ENCODE measurements at places on chromosomes 7 and 10. TPM values are rescaled to one million over a fixed set of nuclear protein-coding genes. Genes with fewer than 3 reads are reported as not detected.

FAM13C gene
- total RNA-seq, result not detected

NUTM2E gene
- 1.6 TPM for total RNA-seq

DNA sequence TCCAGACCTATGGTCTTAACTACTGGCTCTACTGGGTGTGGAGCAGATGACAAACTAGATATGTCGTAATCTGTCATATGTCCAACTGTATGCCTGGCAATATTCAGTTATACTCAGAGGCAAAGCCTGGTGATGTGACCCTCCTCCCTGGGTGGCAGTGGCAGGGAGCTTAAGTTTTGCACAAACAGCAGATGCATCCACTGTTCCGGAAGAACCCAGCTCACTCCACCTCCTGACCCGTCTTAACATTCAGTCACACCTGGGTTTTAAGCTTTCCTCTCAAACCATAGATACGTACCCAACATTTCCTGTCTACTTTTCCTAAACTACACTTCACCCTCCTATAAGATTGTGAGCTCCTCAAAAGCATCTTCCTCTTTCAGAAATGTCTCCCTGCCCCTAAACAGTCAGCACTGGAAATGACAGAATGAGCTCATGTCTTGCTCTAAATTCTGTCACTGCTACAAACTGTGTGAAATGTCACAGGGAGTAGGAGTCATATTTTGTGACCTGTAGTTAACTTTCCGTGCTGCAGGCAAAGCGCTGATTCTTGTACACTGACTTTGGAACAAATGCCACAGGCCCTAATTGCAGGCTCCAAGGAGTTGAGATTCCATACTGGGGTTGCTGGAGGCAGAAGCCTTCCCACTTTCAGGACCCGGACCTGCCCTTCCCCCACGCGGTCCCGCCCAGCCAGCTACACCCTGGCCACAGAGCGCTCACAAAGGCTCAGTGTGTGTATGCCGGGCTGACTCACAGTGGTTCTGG lies 23.9 kb downstream of the SCD start:
- peak; percentile 69 for DNase-seq

DNA sequence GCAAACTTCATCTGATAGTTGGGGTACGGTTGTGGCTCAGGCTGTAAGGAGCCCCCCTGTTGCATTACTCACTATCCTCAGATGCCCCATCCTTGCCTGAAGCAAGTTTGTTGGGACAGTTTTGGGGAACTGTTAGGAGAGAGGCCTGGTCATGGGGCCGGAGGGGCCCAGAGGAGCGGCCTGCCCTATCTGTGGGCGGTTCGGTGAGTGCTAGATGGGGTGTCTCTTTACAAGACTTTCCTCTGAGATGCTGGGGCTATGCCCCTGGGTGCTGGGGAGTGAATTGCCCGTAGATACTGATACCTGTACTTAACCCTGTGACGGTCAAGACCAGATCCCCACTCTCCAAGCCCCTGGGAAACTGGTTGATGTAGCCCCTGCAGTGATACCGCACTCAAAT lies 12.4 kb downstream of the CUX1 start:
- DNase-seq, result no peak

VWDE gene
- total RNA-seq, result 1.5 TPM

- no peak for DNase-seq
Observed at GRCh38 chr10:51371743-51372142, 297.5 kb downstream of the PRKG1 start.

- DNase-seq, result no peak
Observed at GRCh38 chr10:7264313-7264756, 146.5 kb downstream of the SFMBT2 start.

DNA sequence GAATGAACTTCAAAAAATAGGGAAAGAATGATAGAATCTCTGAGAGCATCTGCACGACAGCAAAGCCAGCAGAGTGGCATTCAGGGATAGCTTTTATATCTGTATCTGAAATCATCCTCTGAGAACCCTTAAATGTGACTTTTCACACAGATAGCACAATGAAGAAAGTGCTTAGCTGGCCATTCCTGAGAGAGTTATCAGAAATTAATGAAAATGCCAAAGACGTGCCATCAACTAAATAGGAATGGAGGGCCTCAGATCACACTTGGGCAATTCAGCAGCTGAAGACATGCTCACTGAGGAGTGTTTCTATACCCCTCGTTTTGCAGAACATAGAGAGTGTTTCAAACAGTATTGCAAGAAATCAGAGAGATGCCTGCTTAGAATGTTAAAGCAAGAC lies 51.6 kb downstream of the AKR1B1 start:
- DNase-seq, result no peak

DGKB gene
- total RNA-seq, result not detected

DNA sequence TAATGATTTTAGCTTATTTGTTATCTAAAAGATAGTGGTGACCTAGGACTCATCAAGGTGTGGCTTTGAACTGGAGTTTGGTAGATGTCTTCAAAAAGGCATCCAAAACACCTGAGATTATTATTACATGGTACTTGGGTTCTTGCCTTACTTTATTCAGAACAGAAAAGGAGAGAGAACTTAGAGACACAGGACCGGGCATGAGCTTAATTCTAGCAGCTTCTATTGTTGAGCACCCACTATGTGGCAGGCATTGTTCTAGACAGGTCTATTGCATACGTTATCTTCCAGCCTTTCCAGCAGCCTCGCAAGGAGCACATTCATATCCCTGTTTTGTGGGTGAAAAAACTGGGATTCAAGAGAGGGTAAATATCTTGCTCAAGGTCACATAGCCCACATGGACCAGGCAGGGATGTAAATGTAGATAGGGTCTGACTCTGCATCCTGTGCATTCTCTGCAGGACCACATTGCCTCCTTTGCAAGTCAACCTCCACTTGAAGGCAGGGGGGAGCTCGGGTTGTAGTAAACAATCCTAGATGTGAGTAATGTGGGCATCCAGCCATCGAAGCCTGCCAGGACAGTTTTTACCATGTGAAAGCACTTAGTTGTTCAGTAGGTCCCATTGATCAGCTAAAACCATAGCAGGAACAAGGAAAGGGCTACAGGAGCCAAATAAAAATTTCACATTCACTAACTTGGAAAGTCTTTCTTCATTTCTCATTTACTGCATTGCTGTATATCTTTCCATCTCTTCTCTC lies 551.4 kb downstream of the LRMDA start:
- no peak for DNase-seq

DNA sequence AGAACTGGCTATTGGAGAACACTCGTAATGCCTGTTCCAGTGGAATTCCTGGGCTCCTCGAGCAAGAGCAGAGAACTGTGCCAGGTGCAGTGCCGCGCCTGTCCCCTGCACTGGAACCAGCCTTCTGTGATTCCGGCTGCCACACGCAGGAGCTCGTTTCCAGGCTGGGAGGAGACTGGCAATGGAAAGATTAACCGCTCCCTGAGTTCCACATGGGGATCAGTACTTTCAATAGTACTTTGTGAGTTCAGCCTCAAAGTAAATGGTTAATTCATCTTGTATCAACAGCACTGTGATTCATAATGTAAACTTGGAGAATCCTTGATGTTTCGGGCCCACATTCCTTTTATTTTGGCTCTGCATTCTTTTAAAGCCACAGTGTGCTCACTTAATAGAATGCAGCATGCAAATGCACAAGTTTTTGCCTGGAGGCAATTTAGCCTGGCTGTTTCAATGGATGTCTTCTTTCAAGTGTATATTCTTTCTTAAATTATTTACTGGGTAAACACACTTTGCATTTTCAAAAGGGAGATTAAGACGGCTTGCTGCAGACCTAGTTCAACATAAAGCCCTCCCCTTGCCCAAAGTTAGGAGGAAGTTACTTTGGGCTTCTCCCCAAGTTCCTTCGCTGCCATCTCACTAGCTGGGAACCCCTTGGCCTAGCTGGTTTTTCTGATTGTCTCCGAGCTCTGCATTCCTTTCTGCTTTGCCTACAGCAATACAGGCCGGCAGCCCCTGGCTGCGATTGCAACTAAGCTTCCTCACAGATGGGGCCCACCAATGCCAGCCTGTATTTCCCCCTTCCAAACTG lies 138.1 kb upstream of the TCF7L2 start:
- DNase-seq, result no peak

PRKAR1B gene
- 19.5 TPM for total RNA-seq

DNA sequence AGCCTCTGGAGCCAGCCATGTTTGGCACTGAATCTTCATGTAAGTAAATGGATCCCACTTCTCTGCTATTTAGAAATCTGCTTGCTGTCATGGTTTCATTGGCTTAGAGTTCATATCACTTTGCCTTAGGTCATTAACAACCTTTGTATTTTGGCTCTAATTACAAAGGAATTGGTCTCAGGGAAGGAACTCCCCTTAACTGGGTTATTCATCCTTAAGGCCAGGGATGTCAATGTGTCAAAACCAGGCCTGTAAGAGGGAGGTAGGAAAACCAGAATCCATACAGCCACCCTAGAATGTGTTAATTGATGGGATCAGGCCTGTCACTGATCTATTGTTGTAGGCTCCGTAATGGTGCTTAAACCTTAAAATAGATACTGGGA lies 67.3 kb downstream of the ST7 start:
- no peak for DNase-seq

- no peak for DNase-seq
Observed at GRCh38 chr7:128197589-128197988, 43.5 kb upstream of the LEP start.

GRCh38 chr7:140121326-140121725 lies 55.5 kb downstream of the KDM7A start:
- DNase-seq, result no peak

- DNase-seq, result no peak
Observed at GRCh38 chr10:96301616-96302015, 2.6 kb upstream of the DNTT start.

SYCE1 gene
- total RNA-seq, result 0.42 TPM

DNA sequence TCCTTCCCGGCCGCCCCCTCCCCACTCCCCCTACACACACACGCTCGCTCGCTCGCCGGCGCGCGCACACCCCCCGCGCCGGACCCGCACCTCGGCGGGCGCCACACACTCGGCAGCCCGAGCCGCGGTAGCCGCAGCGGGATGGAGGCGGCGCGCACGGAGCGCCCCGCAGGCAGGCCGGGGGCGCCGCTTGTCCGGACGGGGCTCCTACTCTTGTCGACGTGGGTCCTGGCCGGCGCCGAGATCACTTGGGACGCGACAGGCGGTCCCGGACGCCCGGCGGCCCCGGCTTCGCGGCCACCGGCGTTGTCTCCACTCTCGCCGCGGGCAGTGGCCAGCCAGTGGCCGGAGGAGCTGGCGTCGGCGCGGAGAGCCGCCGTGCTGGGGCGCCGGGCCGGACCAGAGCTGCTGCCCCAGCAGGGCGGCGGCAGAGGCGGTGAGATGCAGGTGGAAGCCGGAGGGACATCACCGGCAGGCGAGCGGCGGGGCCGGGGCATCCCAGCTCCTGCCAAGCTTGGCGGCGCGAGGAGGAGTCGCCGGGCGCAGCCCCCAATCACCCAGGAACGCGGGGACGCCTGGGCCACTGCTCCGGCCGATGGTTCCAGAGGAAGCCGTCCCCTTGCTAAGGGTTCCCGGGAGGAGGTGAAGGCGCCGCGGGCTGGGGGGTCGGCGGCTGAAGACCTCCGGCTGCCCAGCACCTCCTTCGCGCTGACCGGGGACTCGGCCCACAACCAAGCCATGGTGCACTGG lies at the start of gene SORCS3:
TSS of gene SORCS3 (plus strand) at position 104 of the 750 bp plus-strand sequence.
- no peak for DNase-seq

DNA sequence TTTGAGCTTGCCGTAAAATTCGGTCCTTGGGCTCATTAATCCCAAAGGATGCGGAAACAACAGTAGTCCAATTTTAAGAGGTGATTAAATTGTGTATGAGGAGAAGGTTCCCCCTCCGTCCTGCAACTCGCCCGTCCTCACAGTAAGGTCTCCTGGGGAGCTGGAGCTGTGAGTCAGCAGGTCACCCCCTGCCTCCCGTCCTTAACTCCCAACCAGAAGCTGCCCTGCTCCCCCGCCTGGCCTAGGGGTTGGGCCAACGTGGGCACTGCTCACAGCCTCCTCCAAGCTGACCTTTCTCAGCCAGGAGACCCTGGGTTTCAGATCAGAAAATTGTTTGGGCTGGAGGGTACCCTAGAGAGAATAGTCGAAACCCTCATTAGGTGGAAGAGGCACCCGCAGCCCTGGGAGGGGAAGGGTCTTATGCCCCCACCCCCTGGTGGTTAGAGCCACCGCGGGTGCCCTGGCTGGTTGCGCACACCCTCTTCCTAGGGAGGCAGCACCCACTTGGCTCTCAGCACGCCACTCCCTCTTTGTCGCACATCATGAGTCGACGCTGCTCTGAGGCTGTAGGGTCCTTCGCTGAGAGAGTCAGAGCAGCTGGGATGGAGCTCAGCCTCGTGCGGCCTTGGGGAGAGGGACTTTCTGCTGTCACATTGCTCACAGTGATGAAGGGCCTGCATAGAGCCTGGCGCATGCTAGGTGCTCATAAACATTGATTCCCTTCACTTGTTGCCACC lies 131.2 kb downstream of the TACC2 start:
- DNase-seq, result no peak

- no peak for DNase-seq
Observed at GRCh38 chr10:78520737-78521430, 487.2 kb downstream of the RPS24 start.

GRCh38 chr10:131937836-131938235 lies 37.0 kb downstream of the PPP2R2D start:
- no peak for DNase-seq

GRCh38 chr10:131184503-131184902 lies 127.0 kb downstream of the TCERG1L start:
- no peak for DNase-seq

DNA sequence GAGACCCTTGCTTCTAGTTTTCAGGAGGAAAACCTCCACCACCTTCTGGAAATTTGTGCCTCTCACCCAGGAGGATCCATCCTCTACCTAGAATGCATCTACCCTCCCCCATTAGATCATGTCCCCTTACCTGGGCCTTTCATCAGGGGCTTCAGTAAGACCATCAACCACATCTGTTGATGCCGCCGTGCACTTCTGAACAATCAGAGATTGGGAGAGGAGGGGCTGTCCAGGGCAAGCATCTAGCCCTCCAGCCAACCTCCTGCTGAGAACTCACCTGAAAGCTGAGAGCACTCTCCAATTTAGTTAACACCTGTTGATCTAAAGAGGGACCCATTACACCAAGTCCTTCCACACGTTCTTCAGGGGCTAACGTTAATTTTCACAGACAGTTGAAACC lies 57.6 kb upstream of the PIK3CG start:
- DNase-seq, result no peak

PVRIG gene
- 30.1 TPM for total RNA-seq

- no peak for DNase-seq
Observed at GRCh38 chr10:132897516-132898381, 44.6 kb downstream of the CFAP46 start.

DNA sequence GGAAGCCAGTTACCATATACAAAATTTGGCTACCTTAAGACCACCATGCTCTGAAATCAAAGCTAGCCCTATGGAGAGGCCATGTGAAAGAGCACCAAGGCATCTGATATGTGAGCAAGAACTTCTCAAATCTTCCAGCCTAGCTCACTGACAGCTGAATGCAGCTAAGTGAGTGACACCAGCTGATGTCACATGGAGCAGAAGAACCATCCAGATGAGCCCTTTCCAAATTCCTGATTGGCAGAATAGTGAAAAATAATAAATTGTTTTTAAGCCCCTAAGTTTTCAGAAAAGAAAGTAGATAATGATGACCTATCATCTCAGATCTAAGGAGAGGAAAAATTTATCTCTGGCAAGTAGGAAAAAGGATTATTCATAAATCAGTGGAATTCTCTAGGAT lies 85.6 kb downstream of the CRTAC1 start:
- DNase-seq, result no peak

- no peak for DNase-seq
Observed at GRCh38 chr10:21831986-21832820, 171.3 kb downstream of the DNAJC1 start.

GRCh38 chr7:44105832-44106231 lies 1.7 kb downstream of the AEBP1 start:
- DNase-seq, result no peak

Measured in CD4-positive, alpha-beta T cell (primary cell).